SJCRH30 (cell line): ENCODE measurements at places on chromosomes 3 and 15. TPM values are rescaled to one million over a fixed set of nuclear protein-coding genes. Genes with fewer than 3 reads are reported as not detected.

- DNase-seq: no peak
Measured at GRCh38 chr3:131277836-131278497, 103.6 kb upstream of the NUDT16 start.

ROPN1 gene
- not detected in 2 replicates for total RNA-seq

- DNase-seq: peak; percentile 60
Measured at GRCh38 chr3:98573181-98573728, 20.2 kb downstream of the CPOX start.

CRYGS gene
- total RNA-seq: 0.56 and 0.87 TPM in 2 replicates

GRCh38 chr3:116445311-116445841 lies at the start of gene LSAMP:
TSS of gene LSAMP (minus strand) at chr3:116445487.
- DNase-seq: peak; percentile 1

ACAD11 gene
- 18.5 and 21.7 TPM in 2 replicates for total RNA-seq

- no peak for DNase-seq
Measured at GRCh38 chr3:100099621-100100020, 14.7 kb downstream of the FILIP1L start.

DNA sequence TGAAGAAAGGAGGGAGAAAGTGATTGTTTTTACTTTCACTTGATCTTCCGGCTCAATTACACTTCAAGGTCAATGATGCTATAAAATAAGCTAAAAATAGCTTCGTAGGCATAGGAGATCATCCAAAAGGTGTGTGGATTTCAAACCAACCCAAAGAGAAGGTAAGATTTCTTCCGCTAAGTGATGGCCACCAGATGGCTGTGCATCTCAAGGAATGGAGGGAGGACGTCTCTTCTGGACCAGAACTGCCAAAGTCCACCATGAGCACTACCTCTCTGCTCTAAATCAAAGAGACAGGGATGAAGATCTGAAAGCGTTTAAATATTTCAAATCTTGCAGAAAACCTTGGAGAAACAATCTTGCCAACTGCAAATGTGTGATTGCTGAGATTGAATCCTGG lies 199.1 kb upstream of the ZPLD1 start:
- DNase-seq: no peak

GRCh38 chr3:194003114-194004057 lies 132.6 kb upstream of the HES1 start:
- DNase-seq: peak; percentile 89

GRCh38 chr15:82040390-82040789 lies 5.4 kb downstream of the MEX3B start:
- no peak for DNase-seq

DNA sequence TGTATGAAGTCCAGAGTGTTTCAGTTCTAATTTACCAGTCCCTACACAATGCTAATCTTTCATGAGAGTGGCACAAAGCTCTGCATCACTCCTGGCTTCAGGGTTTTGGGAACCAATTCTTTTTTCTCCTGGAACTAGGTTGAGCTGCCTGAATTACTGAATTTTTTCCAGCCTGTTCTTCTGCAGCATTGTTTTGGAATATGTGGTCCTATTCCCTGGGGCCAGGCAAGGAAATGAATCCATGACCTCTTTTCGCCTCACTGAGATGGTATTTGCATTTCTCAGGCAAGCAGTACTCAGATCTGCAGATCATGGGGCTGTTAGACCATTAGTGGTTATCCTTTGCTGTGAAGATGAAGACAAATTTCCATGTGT lies 25.6 kb upstream of the GPR171 start:
- no peak for DNase-seq

DNA sequence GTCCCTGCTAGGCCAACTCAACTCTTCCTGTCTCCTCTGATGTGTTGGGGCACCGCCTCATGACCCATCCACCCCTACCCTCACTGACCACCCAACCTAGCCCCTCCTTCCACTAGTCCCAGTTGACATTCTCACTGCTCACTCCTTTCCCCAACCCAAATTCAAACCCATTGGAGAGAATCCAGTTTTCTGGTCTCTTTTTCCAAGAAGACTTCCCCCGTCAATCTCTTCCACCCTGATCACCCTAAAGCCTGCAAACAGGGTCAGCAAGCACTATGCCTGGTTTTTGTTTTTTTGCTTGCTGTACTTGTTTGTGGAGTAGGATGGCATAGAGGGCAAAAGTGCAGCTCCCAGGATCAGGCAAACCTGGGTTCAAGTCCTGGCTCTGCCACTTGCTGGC lies 176.6 kb upstream of the PPP2R3A start:
- DNase-seq: no peak

GRK7 gene
- 0.20 and 0.30 TPM in 2 replicates for total RNA-seq

DNA sequence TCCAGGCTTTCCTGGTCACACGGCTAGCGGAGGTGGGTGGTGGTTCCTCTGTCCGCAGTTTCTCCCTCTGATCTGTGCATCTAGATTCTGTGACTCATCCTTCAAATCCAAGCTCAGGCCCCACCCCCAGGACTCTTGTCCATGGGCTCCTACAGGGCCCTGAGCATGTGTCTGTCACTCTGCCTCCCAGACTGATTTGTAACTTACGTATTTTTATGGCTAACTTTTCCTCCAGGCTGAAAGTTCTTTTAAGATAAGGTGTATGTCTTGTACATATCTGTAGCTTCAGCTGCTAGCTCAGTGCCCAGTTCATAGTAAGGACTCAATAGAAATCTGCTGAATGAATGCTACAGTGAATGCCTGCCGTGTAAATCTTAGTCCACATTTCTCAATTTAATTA lies 8.0 kb downstream of the ESYT3 start:
- peak; percentile 64 for DNase-seq

- no peak for DNase-seq
Measured at GRCh38 chr3:82208002-82208710, 446.7 kb upstream of the GBE1 start.

DNA sequence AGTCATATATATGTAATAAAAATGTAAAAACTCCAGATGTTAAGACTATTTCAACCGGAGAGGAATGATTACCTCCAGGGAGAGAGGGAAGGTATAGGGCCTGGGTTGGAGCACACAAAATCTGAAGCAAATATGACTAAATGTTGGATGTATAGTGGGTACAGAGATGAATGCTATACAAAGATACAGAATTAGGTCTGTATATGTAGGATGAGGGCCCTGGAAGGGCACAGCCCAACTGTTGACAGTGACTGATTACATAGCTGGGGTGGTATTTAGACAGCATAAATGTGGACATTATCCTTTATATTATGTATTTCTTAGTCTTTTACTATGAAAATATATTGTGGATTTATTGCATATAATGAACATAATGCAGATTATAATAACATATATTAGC lies 94.4 kb upstream of the SPATA12 start:
- DNase-seq: no peak

- DNase-seq: peak; percentile 25
Measured at GRCh38 chr15:23629234-23629805, 18.3 kb downstream of the MAGEL2 start.

DNA sequence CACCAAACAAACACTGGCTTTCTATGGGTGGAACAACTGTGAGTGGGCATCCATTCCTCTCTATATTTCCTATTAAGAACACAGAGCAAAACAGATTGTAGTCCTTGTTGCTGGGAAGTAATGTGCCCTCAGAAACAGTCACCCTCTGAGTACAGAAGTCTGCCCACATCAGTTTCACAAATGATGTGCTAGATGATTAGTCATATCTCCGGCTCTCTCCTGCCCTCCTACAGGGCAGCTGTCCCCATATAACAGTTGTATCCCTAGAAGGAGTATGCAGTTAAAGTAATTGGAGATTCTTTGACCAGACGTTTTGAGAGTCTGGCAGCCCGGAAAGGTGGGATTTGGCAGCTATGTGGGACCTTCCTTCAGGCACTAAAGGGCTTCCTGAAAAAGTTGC lies 159.9 kb downstream of the APBA2 start:
- DNase-seq: peak; percentile 59

TMCO5A gene
- not detected in 2 replicates for total RNA-seq

GRCh38 chr3:110679285-110679684 lies 392.3 kb upstream of the NECTIN3 start:
- DNase-seq: no peak

DNA sequence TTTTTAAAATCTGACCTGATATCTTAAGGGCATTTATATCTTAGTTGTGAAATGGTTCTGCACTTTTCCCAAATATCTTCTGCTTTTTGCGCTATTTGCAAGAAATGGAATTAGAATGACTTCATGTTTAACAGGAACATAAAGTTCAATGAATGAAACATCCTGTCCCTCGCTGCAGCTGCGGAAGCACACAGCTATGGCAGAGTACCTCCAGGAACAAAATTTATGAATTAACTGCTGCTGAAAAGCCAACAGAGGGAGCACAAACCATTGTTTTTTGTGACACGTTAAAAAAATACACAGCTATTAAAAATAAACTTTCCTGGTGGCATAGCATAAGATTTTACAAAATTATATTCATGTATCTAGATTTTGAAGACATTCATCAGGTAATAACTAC lies 404.4 kb upstream of the MDFIC2 start:
- peak; percentile 1 for DNase-seq

ARPP21 gene
- 9.9 and 10.2 TPM in 2 replicates for total RNA-seq

DOCK3 gene
- 0.08 TPM in 2 replicates for total RNA-seq

CASR gene
- total RNA-seq: not detected in 2 replicates

GRCh38 chr15:50219820-50220219 lies 37.8 kb downstream of the SLC27A2 start:
- no peak for DNase-seq

DNA sequence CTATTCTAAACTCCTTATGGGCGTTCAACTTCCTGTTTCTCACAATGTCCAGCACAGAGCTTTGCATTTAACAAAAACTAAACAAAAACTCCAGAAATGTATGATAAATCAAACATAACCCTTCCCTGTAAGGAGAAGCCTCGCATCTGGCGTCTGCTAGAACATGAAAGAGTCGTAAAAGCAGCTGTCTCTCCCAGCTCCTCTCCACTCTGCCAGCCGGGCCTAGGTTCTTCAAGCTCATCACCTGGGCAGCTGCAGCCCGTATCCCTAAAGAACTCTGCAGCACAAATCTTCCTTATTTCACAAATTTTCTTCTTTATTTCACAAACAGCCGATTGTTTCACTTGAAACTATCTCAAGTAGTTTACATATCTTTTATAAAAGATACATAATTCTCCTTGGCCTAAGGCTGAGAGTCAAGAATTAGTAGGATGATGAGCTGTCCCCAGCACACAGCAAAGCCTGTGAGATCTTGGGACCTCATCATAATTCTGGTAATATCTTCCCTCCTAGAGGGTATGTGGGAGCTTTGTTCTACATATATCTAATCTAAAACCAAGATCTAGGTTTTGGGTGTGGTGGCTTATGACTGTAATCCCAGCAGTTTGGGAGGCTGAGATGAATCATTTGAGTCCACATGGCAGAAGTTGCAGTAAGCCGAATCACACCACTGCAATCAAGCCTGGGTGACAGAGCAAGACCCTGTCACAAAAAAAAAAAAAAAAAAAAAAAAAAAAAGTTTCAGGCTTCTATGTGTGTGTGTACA lies 35.3 kb downstream of the ANXA2 start:
- no peak for DNase-seq

DNA sequence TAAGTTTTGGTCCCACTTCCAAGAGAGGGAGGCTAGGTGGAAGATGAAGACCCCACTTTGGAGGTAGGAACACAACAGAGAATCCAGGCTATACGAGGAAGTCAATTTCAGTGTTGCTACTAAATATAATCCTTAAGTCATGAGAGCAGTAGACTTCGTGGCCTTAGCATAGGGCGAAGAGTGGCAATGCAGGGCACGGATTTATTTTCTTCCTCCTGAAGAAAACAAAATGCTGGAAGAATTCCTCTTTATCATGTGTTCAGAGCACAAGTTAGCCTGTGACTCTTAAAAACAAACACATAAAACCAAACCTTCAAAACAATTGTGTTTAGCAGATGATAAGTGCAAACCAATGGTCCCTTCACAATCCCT lies 19.4 kb downstream of the BCL2L10 start:
- no peak for DNase-seq

DNA sequence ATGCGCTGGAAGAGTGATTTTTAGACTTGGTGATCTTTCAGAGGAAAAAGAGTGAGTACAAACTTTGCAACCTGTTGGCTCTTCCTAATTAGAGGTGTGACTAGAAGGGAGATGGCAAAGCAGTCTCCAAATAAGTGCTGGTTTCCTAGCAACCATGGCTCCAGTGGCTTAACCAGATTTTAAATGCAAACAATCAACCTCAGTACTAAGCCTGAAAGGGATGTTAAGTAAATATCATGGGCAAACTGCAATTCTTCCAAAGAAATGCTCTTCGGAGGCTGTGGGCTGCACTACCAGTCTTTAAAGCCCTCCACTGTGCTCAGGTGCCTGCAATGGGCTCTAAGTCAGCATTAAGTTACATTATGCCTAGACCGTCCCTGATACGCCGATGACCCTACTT lies 678.1 kb upstream of the CCDC54 start:
- DNase-seq: no peak

DNA sequence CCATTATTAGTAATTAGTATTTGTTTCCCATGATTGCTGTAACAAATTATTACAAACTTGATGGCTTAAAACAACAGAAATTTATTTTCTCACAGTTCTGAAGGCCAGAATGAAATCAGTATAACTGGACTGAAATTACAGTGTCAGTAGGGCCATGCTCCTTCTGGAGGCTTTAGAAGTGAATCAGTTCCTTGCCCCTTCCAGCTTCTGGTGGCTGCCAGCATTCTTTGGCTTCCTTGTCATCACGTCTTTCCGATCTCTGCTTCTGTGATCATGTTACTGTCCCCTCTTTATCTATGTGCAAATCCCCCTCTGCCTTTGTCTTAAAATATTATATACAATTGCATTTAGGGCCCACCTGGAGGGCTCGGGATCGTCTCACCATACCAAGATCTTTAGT lies 92.0 kb downstream of the FOXB1 start:
- DNase-seq: no peak
